Stimulated activated CD8-positive, alpha-beta memory T cell treated with anti-CD3 and anti-CD28 coated beads, Interleukin-4, amount 100 ng/mL, for 24 hours (primary cell): ENCODE measurements at places on chromosomes 11 and 22.

- no peak for DNase-seq
Observed at GRCh38 chr11:71311176-71311925, 59.0 kb upstream of the SHANK2 start.

GRCh38 chr22:37101311-37102066 lies 8.0 kb downstream of the TMPRSS6 start:
- no peak for DNase-seq

DNA sequence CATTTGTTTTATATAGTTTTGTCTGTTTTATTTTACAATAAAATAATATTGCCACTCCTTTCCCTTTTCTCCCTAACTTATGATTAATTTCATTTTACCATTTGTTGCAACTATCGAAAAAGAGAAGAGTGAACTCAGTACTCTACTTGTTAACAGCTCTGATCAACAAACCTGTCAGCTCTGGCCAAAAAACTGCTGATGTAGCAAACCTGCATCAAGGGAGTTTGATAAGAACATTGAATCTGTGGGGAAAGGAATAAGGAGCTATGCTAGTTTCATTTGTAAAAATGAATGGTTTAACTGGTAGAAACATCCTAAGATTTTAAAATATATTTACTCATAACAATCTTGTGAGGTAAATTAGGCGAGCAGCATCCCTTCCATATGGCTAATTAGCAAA lies 42.9 kb downstream of the EIF4ENIF1 start:
- no peak for DNase-seq

DNA sequence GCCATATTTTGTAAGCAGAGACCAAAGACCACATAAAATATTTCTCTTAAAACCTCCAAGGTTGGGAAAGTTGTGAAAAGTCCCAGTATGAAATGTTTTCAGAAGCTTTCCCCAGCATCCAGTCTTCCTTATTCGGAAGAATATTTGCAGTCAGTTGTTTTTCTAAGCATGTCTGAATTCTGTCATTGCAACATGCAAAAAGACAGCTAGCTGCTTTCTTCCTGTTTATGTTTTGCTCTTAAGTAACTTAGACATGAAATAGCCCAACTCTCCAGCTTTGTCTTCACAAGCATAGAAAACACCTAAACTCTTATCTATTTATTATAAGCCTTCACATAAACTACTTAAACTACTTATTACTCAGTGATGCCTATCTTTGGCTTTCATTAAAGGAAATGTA lies 57.9 kb upstream of the MMP13 start:
- no peak for DNase-seq

DNA sequence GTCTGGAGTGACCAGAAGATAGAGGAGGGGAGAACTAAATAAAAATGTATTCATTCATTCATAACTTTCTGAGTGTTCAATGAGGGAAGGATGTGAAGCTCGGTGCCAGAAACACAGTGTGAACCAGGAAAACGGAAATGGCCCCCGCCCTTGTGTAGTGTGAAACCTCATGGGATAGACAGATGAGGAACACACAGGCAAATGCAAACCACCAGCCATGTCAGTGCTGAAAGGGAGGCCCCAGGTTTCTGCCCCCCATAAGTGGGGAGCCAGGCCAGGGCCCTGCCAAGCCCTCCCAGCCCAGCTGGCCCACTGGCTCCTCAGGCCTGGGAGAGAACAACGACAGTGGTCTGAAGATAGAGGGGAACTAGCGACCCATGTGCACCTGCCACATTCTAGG lies 30.5 kb downstream of the LARGE1 start:
- DNase-seq = no peak

DNA sequence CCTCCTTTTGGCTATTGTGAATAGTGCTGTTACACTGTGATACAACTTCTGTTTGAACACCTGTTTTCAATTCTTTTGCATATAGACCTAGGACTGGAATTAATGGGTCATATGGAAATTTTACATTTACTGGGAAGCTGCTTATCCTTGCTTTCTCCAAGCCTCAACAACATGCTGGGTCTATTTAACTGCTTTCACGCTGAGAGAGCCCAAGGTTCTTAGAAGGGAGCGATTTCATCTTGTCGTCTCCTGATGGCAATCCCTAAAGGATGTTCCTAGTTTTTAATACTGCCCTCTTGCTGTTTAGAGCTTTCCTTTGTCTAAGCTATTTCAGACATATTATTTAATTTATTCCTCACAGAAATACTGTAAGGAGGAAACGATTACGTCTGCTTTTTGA lies 15.5 kb downstream of the IRAG1 start:
- DNase-seq = no peak

DNA sequence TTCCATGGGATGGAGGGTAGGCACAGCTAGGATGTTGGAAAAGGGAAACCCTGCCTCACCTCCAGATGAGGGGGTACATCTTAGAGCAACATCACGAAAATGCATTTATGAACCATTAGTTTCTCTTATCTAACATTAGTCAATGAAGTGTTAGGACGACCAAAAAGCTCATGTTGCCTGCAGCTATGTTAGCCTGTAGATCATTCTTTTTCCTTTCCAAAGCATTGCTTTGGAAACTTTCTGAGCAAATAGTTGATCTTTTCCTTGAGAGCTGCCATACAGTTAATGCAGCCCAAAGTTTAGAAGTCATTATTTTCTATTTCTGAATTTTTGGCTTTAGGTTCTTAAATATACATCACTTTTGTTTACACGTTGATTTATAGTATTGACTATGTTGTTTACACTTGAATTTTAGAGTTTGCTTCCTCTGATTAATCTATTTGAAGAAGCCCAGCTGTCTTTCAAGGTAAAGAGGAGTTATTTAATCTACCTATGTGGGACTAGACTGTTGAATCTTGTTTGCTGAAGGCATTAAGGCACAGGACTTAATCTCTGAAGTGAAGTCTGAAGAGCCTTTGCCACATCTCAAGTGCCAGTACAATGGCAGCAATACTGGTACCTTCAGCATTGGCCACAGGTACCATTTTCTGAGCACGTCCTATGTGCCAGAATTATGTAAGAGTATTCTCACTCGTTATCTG lies 11.0 kb downstream of the POU2AF3 start:
- DNase-seq = no peak

GRCh38 chr22:49803134-49803533 lies 24.5 kb downstream of the BRD1 start:
- DNase-seq = no peak

- peak; percentile 83 for DNase-seq
Observed at GRCh38 chr22:46674367-46674781, 54.2 kb downstream of the GRAMD4 start.

DNA sequence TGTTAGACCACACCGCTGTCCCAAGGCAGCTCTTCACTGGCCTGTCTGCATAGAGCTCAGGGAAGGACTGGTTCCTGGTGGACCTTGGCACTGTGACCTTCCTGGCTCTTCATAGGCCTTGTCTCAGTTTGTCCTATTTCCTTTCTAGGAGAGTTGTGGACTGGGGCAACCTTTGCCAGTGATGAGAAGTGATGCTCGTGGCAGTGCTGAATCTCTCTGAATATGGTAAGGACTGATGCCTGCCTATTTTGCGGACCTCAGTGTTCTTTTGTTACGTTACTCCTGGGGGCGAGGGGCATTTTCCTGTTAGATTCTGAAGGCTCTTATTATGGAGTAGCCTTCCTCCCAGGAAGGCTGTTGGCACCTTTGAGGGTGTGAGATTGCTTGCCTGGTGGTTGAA lies 24.2 kb downstream of the CABIN1 start:
- no peak for DNase-seq

- DNase-seq = no peak
Observed at GRCh38 chr22:22086501-22087158, 104.0 kb upstream of the TOP3B start.

GRCh38 chr22:25840891-25841290 lies 98.9 kb downstream of the MYO18B start:
- no peak for DNase-seq

GRCh38 chr11:24324211-24324610 lies 172.6 kb upstream of the LUZP2 start:
- no peak for DNase-seq

GRCh38 chr11:108117746-108118371 lies 3.5 kb upstream of the ACAT1 start:
- DNase-seq = no peak

DNA sequence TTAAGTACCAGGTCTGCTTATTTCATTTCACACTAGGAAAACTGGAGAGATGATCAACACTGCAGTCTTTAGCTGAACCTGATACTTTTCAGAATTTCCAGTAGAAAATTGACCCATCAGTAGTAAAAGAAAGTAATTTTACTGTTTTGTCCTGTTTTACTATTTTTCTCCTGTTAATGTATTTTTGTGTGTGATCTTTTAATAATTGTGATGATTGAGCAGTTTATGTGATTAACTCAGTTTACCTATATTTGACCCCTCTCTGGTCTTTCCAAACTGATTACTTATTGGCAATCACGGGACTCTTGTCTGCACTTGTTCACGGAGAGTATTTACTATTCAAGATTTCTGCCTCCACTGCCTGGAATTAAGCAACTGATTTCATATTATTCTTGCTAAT lies 546 bp upstream of the CYP2R1 start:
- DNase-seq = no peak

GRCh38 chr11:10440401-10440800 lies 14.7 kb upstream of the AMPD3 start:
- DNase-seq = no peak

GRCh38 chr11:120562806-120563425 lies 51.4 kb downstream of the GRIK4 start:
- no peak for DNase-seq

DNA sequence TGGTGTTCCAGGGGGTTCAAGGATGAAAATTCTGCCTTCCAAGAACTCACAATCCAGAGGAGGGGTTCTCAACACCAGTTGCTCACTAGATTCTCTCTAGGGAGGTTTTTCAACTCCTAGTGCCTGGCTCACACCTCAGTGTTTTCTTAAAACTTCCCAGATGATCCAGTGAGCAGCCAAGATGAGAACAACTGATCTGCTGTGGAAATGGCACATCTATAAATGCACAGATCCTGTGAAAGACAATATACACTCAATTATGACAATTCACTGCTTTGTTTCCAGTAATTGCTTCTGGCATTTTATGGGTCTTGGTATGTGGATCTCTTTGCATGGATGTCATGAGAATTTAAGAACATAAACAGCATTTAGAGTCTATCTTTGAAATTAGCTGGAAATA lies 45.2 kb upstream of the PRSS23 start:
- no peak for DNase-seq

DNA sequence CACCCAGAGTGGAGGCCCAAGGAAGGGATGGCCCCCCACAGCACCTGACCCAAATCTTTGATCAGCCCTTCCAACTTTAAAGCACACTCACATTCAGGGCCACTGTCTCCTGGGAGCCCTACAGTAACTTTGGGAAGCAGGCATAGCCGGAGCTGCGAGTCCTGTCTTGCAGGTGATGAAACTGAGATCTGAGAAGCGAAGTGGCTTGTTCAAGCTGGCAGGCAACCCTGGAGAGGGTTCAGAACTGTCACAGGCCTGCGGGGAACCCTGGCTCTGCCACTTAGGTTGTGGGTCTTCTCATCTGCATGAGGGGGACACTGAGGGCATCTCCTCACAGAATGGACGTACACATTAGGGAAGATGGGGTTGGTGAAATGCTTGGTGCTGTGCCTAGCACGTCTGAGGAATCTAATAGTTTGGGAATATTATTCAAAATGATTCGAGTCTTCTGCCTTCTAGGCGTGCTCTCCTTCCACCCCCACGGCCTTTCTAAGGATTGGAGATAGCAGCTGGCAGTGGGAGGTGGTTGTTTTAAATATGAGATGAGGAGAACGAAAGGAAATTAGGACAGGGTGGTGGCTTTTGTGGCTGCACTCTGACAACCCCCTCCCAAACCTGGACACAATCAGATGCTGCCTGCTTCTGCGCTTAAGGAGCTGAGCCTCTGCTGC lies 18.8 kb upstream of the SUN2 start:
- no peak for DNase-seq

- no peak for DNase-seq
Observed at GRCh38 chr22:30861688-30862552, 106.7 kb downstream of the MORC2 start.

- no peak for DNase-seq
Observed at GRCh38 chr22:27829620-27830019, 28.1 kb upstream of the MN1 start.

GRCh38 chr11:112465433-112466024 lies 204.9 kb upstream of the PLET1 start:
- DNase-seq = no peak

DNA sequence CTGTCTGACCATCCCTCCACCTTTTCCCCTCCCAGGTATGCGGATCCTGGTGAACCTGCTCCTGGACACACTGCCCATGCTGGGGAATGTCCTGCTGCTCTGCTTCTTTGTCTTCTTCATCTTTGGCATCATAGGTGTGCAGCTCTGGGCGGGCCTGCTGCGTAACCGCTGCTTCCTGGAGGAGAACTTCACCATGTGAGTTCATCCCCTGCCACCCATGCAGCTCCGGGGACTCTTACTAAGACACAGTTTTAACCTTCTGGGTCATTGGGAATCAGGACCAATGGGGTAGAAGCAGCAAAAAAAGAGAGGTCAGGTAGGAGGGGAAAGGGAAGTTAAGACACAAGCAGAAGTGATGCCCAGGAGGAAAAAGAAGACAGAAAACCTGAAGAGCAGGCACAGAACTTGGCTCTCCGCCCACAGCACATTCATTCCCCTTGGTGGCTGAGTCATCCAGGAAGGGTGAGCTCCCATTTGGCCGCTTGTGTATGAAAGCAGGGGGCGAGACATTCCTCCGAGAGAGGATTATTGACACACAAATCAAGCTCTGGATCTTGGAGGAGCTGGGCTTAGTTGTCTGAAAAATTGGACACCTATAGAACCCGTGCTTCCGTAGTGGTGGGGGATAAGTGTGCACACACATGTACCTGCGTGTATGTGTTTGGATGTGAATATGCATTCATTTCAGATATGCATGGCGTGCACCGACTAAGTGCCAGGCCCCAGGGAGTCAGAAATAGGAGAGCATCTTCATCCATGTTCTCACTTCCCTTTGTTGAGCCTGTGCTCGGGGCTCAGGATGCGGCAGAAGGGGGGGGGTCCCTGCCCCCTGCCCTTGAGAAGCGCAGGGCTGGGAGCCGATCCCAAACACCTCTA lies 64.2 kb downstream of the CACNA1I start:
- no peak for DNase-seq

- no peak for DNase-seq
Observed at GRCh38 chr11:17148536-17148935, 59.2 kb downstream of the PIK3C2A start.

- no peak for DNase-seq
Observed at GRCh38 chr22:40040927-40041326, 46.2 kb downstream of the FAM83F start.

DNA sequence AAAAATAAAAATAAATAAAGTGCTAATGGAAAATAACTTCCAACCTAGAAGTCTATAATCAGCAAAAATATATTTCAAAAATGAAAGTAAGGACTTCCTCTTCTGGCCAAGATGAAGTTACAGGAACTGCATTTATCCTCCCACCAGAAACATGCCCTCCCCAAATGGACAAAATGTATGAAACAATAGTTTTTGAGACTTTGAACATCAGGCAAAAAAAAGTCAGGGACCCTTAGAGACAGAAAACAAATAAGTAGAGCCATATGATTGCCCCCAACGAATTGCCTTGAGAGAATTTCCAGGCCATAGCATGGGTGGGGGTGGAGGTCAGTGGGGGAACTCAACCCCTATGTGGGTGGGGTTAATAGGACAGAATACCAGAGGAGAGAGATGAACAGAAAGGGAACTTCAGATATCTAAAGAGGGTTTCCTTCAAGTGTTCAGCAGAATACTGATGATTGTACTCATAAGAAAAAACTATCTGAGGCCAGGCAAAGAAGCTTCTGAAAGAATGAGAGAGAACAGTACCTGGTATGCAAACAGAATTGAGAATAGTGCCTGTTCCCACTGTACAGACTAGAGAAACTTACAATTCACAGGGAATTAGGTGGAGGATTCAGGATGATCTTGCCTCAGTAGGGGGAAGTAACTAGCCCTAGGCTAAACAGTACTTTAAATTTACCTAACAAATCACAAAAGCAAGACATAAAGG lies 26.6 kb upstream of the IL10RA start:
- no peak for DNase-seq
